ENCODE measurements at places on chromosomes 6 and 20.

- no peak for DNase-seq
These were observed 119.1 kb upstream of the DTNBP1 start for GRCh38 chr6:15781890-15782289.

GRCh38 chr6:147222160-147222838 is 18.1 kb downstream of the STXBP5 start:
- no peak for DNase-seq

GRCh38 chr20:53187392-53188068 is 215.4 kb downstream of the TSHZ2 start:
- no peak for DNase-seq

- DNase-seq: no peak
These were observed 528.9 kb downstream of the MAFB start for GRCh38 chr20:40160097-40160550.

DNA sequence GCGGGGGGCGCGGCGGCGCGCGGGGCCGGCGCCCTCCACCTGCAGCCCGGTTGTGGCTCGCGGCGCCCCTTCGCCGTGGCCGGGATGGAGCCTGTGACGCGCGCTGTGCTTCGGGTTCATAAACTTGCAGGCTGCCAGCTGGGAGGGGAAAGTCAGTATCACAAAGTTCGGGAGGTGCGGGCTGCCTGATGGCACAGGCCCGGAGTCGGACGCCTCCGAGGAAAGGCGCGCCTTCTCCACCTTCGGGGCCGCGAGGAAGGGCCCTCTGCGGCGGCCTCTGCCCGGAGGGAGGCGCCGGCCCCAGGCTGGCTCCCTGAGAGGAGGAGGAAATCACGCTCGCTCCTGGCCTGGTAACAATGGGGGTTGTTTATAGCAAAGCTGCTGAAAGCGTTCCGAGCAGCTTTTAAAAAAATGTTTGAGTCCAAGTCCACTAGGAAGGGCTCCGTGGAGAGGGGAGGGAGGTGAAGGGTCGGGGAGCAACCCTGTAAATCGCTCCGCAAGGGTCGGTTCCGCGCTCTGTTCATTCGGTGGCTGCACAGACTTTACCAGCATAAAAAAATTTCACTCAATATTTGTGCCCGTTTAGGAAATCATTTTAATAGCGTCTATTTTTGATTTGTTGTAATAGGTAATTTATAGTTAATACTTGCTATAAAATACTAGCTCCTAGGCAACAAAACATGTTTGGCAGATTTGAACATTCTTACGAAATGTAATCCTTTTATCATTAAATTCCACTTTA is 1.0 kb downstream of the AFDN start:
- DNase-seq: no peak

Measured in stimulated activated CD4-positive, alpha-beta T cell treated with anti-CD3 and anti-CD28 coated beads, Interleukin-1b, Interleukin-23, amount 100 ng/mL, for 1 hour (primary cell).